Lung microvascular endothelial cell (primary cell): ENCODE measurements at places on chromosomes 4 and X.

DNA sequence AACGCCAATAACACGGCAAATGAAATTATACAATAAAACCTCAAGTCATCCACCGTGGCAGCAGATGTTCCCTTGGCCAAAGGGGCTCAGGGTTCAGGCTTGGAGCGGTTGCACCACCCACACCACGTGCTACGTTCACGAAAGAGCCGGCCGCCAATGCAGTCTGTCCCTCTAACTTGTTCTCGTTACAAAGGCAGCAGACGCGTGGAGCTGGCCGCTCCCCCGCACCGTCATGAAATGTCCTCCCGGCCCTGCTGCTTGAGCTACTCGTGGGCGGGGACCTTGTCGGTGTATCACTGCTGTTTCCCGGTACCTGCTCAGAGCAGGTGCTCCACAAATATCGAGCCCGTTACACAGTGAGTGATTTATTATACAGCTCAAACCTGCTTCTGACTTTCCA lies 36.4 kb upstream of the MAN2B2 start:
- no peak for DNase-seq

DNA sequence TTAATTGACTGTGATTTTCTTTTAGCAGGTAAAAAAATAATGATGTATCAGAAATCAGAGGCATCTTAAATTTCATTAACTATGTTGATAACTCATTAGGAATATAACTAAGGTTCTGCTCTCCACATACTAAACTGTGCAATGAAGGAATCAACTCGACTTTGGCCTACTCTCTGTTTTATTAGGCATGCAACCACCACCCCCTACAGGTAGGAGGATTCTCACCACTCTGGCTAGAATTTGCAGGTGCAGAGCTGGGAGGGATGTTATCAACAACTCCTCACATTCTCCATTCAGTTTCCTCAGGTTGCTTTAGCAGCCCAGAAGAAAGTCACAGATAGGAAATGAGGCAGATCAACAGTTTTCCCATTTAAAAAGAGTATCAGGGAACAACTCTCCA lies 160.1 kb downstream of the COX18 start:
- peak; percentile 23 for DNase-seq

- DNase-seq: no peak
These were observed 171.8 kb upstream of the TTC29 start for GRCh38 chr4:147117431-147117830.

DNA sequence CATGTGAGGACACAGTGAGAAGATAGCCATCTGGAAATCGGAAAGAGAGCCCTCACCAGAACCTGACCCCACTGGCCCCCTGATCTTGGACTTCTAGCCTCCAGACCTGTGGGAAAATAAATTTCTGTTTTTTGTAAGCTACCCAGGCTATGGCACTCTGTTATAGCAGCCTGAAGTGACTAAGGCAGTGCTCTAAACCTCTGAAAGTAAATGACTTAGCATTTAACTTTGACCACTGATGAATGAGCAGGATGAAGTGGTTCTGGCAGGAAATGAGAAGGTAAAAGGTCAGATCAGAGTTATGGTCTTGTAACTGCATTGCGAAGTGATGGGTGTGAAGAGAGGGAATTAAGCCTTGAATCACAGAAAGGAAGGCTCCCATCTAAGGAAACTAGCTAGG lies 17.0 kb downstream of the GPAT3 start:
- DNase-seq: peak; percentile 38

GRCh38 chr4:8473920-8474590 lies 33.5 kb downstream of the TRMT44 start:
- no peak for DNase-seq

DNA sequence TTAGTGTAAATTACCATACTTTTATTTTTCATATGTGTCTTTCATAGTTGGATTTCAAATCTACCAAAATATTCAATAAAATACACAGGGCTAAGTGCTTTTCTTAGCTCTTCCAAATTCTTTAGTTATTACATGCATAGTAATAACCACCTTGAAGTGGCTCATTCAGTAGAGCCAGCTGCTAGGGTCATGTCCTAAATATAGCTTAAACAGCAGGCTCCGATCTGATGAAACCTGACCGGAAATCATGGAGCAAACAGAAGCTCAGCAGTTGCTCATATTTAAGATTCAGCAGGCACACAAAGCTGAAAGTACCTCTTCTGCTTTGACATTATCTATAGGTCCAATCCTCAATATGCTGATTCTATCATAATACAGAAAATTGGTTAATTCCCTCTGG lies 1470.4 kb downstream of the ADGRL3 start:
- DNase-seq: no peak

- DNase-seq: no peak
These were observed 109.1 kb downstream of the ATP8A1 start for GRCh38 chr4:42547805-42548204.

DNA sequence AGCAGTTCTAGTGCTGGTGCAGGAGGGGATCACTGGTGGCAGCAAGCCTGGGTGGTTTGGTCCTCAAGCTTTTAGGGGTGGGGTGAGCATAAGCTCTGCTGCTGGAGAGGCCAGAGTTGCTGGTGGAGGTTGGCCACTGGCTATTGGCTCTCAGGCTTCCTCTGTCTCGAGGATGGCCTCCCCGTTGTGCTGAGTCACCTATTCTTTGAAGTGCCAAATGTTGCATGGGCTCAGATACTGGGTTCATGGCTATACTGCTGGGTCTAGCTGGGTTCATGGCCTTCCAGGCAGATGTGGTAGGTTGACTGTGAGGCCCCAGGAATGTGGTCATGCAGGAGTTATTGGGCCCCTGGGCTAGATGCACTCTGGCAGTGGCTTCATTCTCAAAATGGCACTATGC lies 466.3 kb downstream of the NAF1 start:
- DNase-seq: no peak

DNA sequence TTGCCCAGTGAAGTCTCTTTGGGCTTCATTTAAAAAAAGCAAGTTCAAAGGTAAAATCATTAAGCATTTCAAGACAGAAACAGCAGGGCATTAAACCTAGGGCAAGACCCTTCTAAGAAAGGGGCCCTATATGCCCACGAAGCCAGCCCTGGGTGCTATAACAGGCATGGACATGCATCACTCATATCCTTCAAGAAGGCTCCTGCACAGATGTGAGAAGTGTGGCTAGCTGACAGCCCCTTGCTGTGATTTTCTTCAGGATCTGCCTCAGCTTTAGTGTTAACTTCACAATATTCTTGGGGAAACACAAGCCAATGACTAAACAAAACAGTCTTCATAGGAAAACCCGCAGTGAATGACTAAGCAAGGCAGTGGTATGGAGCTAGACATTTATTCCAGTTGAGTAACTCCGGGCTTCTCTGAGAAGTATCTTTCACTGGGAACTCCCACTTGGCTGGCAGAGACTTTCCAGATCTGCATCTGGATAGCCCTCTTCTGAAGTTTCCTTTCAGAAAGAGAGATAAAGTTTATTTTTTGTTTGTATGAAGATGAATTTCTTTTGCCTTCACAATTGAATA lies 11.9 kb upstream of the MAOA start:
- peak; percentile 35 for DNase-seq

- no peak for DNase-seq
These were observed 142.9 kb upstream of the SFRP2 start for GRCh38 chr4:153931804-153932203.

DNA sequence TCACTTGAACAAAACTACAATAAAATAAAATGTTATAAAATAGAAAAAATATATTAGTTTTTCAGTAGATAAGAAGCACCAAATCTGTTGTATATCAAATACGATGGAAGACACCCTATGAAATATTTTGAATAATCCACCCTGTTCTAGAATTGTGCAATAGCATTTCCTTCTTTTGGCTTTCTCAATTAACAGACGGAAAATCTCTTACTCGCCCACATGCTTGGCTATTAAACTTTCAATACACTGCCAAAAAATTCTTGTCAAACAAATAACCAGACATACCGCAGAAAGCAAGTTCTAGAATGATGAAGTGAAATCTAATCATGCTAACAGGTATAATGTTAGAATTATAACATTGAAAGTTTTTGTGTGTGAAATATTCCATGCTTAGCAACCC lies 671.6 kb upstream of the SLIT2 start:
- no peak for DNase-seq

- peak; percentile 53 for DNase-seq
These were observed at the start of gene SORCS2 for GRCh38 chr4:7192252-7193029. TSS of gene SORCS2 (plus strand) at chr4:7192538.

- peak; percentile 64 for DNase-seq
These were observed 34.9 kb downstream of the MMRN1 start for GRCh38 chr4:89929425-89930159.

GRCh38 chr4:16859031-16859430 lies 39.4 kb downstream of the LDB2 start:
- DNase-seq: peak; percentile 38

- DNase-seq: no peak
These were observed 66.0 kb upstream of the PHOX2B start for GRCh38 chr4:41814565-41814964.

DNA sequence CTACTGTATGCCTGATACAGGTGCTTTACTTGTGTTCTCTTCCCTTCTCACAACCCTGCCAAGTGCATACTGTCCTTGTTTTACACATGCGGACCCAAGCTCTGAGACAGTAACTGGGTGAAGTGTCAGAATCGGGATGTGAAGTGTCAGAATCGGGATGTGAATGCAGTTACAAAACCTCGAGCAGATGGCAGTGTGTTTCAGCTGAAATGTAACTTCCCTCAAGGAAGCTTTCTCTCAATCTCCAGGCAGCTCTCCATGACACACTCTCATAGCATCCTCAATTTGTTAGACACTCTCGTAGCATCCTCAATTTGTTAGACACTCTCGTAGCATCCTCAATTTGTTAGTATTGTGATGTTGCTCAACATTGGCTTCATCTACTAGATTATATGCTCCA lies 1.1 kb upstream of the HPSE start:
- no peak for DNase-seq

- DNase-seq: no peak
These were observed 497.2 kb downstream of the RAPGEF2 start for GRCh38 chr4:159600061-159600460.

- no peak for DNase-seq
These were observed 1.9 kb downstream of the DHRSX start for GRCh38 chrX:2498781-2499302.

- DNase-seq: no peak
These were observed 983.7 kb upstream of the LCORL start for GRCh38 chr4:19005211-19005610.

- no peak for DNase-seq
These were observed 140.2 kb upstream of the TBL1X start for GRCh38 chrX:9324676-9325075.

DNA sequence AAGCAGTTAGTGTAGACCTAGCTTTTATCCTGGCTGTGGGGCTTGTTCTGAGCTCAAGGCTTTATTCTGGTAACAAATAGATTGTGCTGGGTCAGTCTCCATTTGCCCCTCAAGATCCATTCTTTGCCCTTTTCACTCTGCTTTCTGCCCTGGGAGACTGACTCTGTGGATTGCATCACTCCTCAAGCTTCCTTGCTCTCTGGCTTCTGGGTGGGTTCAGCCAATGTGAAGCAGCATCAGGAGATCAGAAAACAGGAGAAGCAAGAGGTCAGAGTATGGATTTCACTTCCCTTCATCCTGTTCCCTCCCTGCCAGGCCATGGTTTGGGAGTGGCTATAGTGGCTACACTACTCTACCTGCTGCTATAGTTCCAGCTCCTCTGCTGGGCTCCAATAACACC lies 184.1 kb upstream of the NDP start:
- no peak for DNase-seq

DNA sequence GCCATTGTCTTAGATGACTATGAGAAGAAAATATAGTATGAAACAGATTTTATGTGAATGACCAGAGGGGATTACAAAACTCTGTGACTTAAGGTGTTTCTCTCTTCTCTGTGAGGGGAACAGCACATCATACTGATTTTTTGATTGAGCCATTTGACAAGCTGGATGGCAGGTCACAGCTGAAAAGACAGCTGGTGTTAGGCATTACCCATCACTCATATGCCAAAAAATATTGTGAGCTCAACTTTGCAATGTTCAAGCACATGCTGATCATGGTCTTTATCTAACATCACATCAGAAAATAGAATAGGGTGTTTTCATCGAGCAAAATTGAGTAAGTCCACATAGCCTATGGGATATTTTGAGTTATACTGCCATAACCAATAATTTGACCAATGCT lies 86.7 kb upstream of the TECRL start:
- DNase-seq: no peak

GRCh38 chrX:129900054-129900453 lies 5.9 kb upstream of the UTP14A start:
- no peak for DNase-seq

DNA sequence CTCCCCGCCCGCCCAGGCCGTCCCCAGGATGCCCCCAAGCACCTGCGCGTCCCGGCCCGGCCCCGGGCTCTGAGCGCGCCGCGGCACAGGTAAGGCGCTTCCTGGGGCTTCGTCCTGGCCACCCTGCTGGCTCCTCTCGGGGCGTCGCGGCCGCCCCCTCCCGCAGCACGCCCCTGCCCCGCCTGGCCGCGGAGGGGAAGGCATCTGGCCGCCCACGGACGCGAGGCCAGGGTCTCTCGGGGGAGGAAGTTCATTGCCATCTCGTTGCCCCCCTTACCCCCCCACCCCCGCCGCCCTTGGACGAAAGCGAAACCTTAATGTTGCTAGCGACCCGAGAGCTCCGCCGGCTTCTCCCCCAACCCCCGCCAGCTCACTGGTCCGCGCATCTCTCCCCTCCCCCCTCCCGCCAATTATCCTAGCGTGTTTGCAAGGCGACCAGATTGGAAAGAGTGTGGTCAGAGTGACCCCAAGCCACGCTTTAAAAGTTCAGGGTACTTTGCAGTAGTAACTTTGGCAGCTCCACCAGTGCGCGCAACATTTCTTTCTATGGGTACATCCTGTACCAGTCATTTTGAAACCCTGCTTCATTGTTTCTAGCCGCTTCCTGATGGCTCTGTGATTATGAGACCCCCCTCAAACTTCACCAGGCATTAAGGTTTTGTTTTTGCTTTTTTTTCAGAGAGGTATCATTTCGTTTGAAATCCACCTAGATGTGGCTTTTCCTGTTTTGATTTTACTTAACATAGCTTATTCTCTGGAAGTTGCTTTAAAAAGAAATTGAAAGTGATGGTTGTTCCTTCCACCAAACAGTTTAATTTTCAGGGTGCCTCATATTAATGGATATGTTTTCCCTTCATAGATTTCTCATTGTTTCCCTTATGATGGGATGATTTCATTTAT lies 626 bp downstream of the TBC1D1 start:
- DNase-seq: peak; percentile 14

DNA sequence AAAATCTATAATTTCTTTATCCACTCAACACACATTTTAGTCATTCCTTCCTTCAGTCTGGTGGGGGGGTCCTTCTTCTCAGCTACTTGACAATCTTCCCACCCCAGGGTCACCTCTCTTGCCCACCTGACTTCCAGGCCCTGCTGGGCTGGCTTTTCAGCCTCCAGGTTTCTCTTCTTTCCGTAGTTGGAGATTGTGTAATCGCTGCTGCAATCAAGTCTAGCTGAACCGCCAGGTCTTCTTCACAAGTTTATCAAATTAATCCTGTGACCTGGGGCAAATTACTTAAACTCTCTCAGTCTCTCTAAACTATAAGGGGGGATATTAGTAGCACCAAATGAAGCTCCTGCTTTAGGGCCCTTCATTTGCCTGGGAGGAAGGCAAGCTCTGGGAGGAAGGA lies 102.9 kb upstream of the TNIP3 start:
- no peak for DNase-seq
